ENCODE measurements at places on chromosomes 4 and X. TPM values are rescaled to one million over a fixed set of nuclear protein-coding genes. Genes with fewer than 3 reads are reported as not detected.

- no peak overlapping the region for H3K4me3 ChIP-seq
- H3K36me3 ChIP-seq, result no peaks in the 10 kb centered on the region
- DNase-seq, result no peak
These were observed 121.9 kb upstream of the PDLIM3 start for GRCh38 chr4:185657183-185657582.

DNA sequence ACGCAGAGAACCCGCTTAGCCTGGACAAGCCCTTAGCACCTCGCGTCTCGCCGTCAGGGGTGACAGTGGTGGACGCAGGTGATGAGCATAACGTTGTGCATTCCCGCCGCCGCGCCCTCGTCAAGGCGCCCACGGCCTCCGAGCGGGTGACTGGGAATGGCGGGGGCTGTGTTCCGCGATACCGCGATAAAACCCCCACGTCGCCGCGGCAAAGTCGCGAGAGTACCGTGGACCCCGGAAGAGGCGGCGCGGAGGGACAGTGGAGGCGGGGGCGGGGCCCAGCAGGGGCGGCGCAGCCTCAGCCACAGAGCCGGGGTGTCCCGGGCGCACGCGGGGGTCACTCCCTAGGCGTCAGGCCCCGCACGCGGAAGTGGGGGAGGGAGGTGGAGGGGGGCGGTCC, 53.8 kb downstream of the ZFYVE28 start:
- H3K4me1 ChIP-seq, result no peaks in the 10 kb centered on the region
- no peaks in the 10 kb centered on the region for H3K36me3 ChIP-seq
- no peak overlapping the region for H3K27ac ChIP-seq
- no peak overlapping the region for H3K4me3 ChIP-seq
- no peaks in the 10 kb centered on the region for H3K27me3 ChIP-seq

- H3K36me3 ChIP-seq, result no peaks in the 10 kb centered on the region
- no peaks in the 10 kb centered on the region for H3K4me1 ChIP-seq
- no peaks in the 10 kb centered on the region for H3K27me3 ChIP-seq
These were observed 98.5 kb upstream of the CTSO start for GRCh38 chr4:156052116-156052515.

DNA sequence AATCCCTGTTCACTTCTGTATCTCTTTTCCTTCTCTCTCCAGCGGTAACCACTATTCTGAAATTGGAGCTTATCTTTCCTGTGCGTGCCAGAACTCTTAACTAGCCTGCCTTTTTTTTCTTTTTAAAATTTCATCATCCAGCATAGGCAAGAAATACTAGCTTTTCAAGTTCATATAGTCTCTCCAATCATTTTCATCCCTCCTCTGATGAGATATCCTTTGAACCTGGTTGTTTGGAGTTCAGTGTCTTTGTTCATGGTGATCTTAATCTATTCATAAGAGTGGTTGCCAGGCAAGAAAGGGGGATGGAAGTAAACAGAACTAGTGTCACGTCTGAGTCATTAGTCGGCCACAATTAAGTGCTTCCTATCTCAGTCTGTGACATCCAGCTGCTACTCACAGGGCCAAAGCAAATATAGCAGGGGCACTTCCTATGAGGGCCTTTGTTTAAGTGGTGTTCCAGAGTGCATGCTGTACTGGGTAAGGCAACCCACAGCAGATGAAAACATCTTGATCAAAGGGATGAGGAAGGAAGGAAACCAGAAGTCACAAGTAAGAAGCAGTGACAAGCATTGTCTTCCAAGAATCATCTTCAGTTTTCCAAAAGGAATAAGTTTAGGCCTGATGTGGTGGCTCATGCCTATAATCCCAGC, 56.4 kb upstream of the XIAP start:
- H3K36me3 ChIP-seq, result no peaks in the 10 kb centered on the region
- H3K4me1 ChIP-seq, result no peaks in the 10 kb centered on the region
- H3K27me3 ChIP-seq, result no peaks in the 10 kb centered on the region
- no peak overlapping the region for H3K27ac ChIP-seq

DNA sequence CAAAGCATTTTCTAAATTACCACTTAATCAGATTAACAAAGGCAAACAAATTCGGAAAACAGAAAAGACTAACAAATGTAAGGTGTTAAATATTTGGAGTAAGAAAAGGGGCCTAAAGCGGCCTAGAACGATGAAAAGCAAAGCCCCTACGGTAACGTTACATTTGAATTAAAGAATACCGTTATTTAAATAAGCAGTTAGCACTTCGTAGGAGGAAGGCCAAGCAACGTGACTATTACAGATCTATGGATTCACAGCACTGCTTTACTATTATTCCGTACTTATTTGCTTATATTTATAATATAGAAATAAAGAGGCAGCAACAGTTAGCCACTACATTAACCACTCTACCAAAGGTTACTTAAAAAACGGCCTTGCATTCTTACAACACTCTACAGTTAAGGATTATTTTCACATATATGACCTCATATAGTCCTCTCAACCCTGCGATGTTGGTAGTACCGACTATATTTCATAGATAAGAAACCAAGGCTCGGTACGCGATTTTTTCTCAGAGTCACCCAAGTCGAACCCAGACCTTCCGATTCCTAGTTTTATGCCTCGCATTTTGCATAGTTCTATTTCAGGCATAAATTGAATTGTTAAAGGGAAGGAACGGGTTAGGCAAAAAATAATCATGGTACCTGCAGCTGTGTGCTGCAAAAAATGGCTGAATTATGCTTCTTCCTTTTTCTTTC, 2.9 kb downstream of the KLHL15 start:
- no peaks in the 10 kb centered on the region for H3K36me3 ChIP-seq
- H3K4me1 ChIP-seq, result no peaks in the 10 kb centered on the region
- no peak overlapping the region for H3K27ac ChIP-seq
- H3K27me3 ChIP-seq, result peaks cover 20% of the 10 kb centered on the region
- DNase-seq, result no peak
- H3K4me3 ChIP-seq, result peak overlapping the region; percentile 91

GRCh38 chr4:165592386-165592785, 213.6 kb downstream of the CPE start:
- DNase-seq, result no peak
- no peak overlapping the region for H3K4me3 ChIP-seq
- no peaks in the 10 kb centered on the region for H3K36me3 ChIP-seq
- H3K4me1 ChIP-seq, result no peaks in the 10 kb centered on the region
- H3K27ac ChIP-seq, result no peak overlapping the region

GRCh38 chrX:53714580-53715345, 28.2 kb upstream of the HUWE1 start:
- H3K4me3 ChIP-seq, result no peak overlapping the region
- peak; percentile 15 for DNase-seq
- no peak overlapping the region for H3K27ac ChIP-seq
- no peaks in the 10 kb centered on the region for H3K36me3 ChIP-seq
- no peaks in the 10 kb centered on the region for H3K27me3 ChIP-seq
- no peaks in the 10 kb centered on the region for H3K4me1 ChIP-seq

DNA sequence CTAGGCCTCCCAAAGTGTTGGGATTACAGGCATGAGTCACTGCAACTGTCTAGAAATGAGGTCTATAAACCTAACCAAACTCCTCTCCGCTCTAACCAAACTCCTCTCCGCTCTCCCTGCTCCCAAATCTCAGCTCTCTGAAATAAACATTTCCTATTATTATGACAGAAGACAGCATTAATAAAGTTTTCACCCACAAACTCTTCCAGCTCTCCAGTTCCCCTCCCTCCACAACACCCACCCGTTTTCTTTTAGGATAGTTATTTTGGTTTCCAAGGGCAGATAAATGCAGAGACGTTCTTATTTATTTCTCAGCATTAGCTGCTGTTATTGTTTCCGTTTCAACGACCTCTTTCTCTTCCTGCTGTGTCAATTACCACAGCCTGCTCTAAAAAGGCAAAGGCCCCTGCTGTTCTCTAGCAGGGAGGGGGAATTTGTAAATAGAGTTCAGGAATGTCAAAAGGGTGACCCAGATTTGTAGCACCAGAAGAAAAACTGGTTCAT, 13.3 kb upstream of the SCD5 start:
- H3K4me3 ChIP-seq, result no peak overlapping the region
- no peaks in the 10 kb centered on the region for H3K4me1 ChIP-seq
- no peaks in the 10 kb centered on the region for H3K36me3 ChIP-seq
- no peak overlapping the region for H3K27ac ChIP-seq
- DNase-seq, result peak; percentile 73

- DNase-seq, result no peak
- no peak overlapping the region for H3K27ac ChIP-seq
- no peaks in the 10 kb centered on the region for H3K36me3 ChIP-seq
- peaks cover 6% of the 10 kb centered on the region for H3K4me1 ChIP-seq
- H3K4me3 ChIP-seq, result no peak overlapping the region
These were observed 47.5 kb downstream of the SLITRK2 start for GRCh38 chrX:145865082-145865481.

The CT55 gene
- not detected for total RNA-seq

The SUPT20HL2 gene
- not detected for total RNA-seq

The DUSP21 gene
- total RNA-seq, result not detected

The SPATA18 gene
- total RNA-seq, result 2.5 TPM

The PHEX gene
- total RNA-seq, result not detected

All from GM23338 (cell line).